ENCODE measurements at places on chromosomes 1 and 21.

GRCh38 chr1:92476071-92476631 is 10.6 kb downstream of the GFI1 start:
- no peak for DNase-seq

DNA sequence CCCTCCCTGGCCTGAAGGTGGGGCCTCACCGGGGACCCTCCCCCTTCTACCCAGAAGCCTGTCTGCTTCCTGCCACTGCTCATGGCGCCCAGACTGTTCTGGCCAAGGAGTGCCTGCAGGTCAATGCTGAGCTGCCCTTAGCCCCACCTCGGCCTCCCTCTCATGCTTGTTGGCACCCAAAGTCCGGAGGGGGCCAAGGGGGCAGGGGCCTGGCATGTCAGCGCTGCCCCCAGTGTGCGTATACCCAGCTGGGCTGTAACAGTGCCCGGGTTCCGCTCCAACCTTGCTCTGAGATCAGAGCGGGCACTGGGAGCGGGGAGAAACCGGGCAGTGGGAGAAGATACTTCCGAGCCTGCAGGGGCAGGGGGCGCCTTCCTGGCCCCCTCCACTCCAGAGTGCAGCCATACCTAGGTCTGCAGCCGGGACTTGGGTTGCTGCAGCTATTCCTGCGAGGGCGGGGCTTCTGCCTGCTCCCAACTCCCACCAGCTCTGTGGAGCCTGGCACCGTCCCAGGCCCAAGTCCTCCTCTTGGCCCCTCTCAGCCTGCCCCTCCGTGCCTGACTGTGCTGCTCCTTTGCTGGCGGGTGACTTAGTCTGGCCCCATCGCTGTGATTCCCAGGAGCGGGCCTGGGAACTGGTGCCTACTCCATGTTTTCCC is 21.4 kb upstream of the TGFB2 start:
- DNase-seq: no peak

DNA sequence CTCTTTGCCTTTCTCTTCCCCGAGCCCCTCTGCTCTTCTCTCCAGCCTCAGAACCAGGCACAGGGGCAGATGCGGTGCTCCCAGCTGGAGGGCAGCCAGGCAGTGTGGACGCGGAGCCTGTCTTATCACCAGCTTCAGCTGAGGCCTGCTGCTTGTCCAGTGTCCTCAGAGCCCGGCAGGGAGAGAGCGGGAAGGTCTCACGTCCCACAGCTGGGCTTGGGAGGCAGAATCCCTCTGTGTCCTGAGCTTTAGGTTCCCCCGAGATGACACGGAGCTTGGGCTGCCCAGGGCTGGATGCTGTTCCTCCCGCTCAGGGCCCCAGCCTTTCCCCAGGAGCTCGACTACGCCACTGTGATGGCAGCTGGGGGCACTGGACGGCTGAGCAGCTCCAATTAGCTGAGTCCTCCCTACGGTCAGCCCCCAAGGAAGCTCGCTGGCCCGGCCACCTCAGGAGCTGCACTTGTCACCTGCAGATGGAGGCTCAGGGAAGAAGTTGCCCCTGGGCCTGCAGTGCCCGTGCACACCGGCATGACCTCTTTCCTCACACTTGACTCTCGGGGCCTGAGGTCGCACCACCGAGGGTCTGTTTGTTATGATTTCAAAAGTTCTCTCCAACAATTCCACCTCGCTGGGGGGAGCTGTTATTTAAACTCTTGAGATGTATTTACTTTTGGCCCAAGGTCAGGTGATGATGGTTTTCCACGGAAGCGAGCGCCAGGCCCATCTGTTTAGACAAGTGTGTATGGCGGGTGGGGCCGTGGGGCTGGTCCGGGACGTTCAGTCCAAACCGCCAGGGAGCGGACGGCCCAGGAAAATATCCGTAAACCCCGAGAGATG is 127.3 kb downstream of the SIK1 start:
- DNase-seq: no peak

- no peak for DNase-seq
Observed at GRCh38 chr1:179876300-179876715, 1.3 kb downstream of the TOR1AIP2 start.
